ENCODE measurements at places on chromosomes 6 and 20.

GRCh38 chr6:41443616-41444525, 102.3 kb upstream of the FOXP4 start:
- DNase-seq, result no peak
- H3K36me3 ChIP-seq, result no peaks in the 10 kb centered on the region
- peak overlapping the region; percentile 23 for H3K4me3 ChIP-seq
- H3K4me1 ChIP-seq, result peaks cover 3% of the 10 kb centered on the region

DNA sequence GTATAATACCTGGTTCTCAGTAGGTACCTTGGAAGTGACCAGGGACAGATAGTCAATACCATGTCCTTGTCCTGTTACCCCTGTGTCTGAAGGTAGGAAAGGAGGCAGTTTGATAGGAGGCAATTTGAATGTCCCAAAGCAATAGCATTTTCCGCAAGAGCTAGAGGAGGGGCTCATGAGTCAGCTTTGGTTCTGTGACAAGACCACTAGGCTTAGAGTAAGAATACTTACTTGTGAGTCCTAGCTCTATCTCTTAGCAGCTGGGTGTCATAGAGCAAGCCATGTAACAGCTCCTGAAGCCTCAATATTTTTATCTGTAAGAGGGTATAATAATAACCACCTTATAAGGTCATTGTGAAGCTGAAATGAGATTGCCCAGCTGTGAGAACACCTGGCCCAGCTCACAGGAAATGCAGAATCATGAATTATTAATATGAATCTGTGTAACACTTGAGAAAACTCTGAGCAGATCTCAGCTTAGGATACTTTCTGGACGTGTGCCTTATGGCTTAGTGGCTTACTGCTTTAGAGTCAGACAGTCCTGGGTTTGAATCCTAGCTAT, 58.6 kb downstream of the DAAM2 start:
- peaks cover 85% of the 10 kb centered on the region for H3K4me1 ChIP-seq
- H3K27ac ChIP-seq, result peak overlapping the region; percentile 48
- no peaks in the 10 kb centered on the region for H3K36me3 ChIP-seq
- DNase-seq, result no peak

GRCh38 chr20:38905375-38905774, 20.8 kb upstream of the FAM83D start:
- no peaks in the 10 kb centered on the region for H3K36me3 ChIP-seq
- no peaks in the 10 kb centered on the region for H3K4me1 ChIP-seq
- no peak overlapping the region for H3K27ac ChIP-seq
- H3K27me3 ChIP-seq, result no peaks in the 10 kb centered on the region
- H3K4me3 ChIP-seq, result no peak overlapping the region

GRCh38 chr6:3825331-3825831, 23.8 kb upstream of the FAM50B start:
- peaks cover 62% of the 10 kb centered on the region for H3K4me1 ChIP-seq
- H3K27me3 ChIP-seq, result no peaks in the 10 kb centered on the region
- H3K27ac ChIP-seq, result peak overlapping the region; percentile 89
- no peak for DNase-seq

DNA sequence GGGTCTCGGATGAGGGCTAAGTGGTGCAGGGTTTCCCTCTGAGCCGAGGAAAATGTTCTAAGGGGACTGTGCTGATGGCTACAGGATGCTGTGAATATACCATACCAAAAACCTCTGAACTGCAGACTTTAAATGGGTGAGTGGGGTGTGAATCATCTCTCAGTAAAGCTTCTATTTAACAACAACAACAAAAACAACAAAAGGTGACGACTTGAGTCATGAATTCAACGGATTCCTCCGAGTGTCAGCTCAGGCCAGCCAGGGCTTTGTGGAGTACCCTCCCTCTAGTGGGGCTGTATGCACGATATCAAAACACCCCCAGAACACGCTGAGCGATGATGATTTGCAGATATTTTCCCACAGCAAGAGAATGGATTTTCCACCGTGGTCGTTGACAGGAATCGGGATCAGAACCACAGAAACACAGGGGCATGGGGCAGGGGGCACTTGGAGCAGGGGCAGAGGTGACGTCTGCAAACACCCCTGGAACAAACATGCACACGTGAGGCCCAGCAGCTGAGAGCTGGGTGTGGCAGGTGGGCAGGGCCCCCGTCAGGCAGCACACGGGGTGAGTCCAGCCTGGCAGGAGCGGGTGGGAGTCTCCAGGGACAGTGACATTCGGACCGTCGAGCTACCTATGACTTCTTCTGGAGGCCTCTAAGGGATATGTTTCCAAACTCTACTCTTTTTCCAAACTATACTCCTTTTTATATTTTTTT, 38.6 kb downstream of the SLC2A4RG start:
- H3K27me3 ChIP-seq, result no peaks in the 10 kb centered on the region
- H3K4me3 ChIP-seq, result no peak overlapping the region
- H3K36me3 ChIP-seq, result no peaks in the 10 kb centered on the region
- no peak for DNase-seq
- H3K4me1 ChIP-seq, result no peaks in the 10 kb centered on the region

GRCh38 chr6:101290346-101290745, 103.2 kb upstream of the GRIK2 start:
- no peak overlapping the region for H3K4me3 ChIP-seq
- DNase-seq, result no peak
- no peaks in the 10 kb centered on the region for H3K27me3 ChIP-seq
- no peaks in the 10 kb centered on the region for H3K36me3 ChIP-seq
- H3K27ac ChIP-seq, result no peak overlapping the region
- H3K4me1 ChIP-seq, result no peaks in the 10 kb centered on the region

DNA sequence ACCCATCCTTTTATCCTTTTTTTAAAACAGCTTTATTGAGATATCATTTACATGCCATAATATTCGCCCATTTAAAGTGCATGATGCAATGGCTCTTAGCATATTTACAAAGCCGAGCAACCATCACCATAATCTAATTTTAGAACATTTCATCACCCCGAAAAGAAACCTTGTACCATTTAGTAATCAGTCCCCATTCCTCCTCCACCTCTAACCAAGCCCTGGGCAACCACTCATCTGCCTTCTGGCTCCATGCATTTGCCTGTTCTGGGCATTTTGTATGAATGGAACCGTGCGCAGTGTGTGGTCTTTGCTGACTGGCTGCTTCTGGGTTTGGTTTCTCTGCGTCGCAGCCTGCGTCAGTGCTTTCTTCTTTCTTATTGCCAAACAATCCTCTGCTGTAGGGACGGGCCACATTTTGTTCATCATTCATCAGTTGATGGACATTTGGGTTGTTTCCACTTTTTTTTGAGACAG, 10.2 kb upstream of the EEF1A2 start:
- no peak overlapping the region for H3K4me3 ChIP-seq
- DNase-seq, result no peak
- H3K27ac ChIP-seq, result no peak overlapping the region
- H3K4me1 ChIP-seq, result no peaks in the 10 kb centered on the region

DNA sequence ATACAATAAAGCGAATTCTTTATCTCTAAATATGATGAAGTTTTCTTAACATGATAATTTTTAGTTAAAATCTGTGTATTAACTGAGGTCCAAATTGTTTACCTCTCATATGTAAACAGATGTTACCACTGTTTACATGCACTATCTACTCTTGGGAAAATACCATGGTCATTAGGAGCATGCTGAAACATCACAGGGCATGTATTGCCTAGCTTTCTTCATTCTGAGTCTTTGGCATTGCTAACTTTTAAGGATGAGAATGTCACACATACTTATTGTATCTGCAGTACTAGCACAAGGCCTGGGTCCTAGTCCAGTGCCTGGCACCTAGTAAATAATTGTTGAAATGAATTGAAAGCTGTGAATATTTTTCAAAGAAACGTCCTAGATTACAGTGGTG, 20.6 kb downstream of the SMPDL3A start:
- H3K4me1 ChIP-seq, result no peaks in the 10 kb centered on the region
- H3K27ac ChIP-seq, result no peak overlapping the region
- no peaks in the 10 kb centered on the region for H3K27me3 ChIP-seq
- no peaks in the 10 kb centered on the region for H3K36me3 ChIP-seq

DNA sequence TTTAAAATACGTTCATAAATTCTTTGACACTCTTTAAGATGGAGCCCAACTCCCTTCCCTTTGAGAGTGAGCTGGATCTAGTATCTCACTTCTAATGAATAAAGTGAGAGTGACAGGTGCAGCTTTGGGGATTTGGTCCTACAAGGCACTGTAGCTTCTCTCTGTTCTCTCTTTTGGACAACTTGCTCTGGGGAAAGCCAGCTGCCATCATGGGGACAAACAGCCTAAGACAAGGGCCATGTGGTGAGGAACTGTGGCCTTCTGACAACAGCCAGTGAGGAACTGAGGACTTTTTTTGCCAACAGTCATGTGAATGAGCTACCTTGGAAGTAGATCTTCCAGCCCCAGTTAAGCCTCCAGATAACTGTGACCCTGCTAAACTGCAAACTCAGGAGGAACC, 272.8 kb upstream of the AGPAT4 start:
- H3K27ac ChIP-seq, result no peak overlapping the region
- H3K36me3 ChIP-seq, result no peaks in the 10 kb centered on the region
- no peak for DNase-seq
- H3K4me3 ChIP-seq, result no peak overlapping the region
- H3K4me1 ChIP-seq, result no peaks in the 10 kb centered on the region

- DNase-seq, result no peak
- H3K4me3 ChIP-seq, result no peak overlapping the region
- H3K27me3 ChIP-seq, result no peaks in the 10 kb centered on the region
- no peaks in the 10 kb centered on the region for H3K36me3 ChIP-seq
These were observed 172.8 kb downstream of the KLHL32 start for GRCh38 chr6:97097068-97098047.

DNA sequence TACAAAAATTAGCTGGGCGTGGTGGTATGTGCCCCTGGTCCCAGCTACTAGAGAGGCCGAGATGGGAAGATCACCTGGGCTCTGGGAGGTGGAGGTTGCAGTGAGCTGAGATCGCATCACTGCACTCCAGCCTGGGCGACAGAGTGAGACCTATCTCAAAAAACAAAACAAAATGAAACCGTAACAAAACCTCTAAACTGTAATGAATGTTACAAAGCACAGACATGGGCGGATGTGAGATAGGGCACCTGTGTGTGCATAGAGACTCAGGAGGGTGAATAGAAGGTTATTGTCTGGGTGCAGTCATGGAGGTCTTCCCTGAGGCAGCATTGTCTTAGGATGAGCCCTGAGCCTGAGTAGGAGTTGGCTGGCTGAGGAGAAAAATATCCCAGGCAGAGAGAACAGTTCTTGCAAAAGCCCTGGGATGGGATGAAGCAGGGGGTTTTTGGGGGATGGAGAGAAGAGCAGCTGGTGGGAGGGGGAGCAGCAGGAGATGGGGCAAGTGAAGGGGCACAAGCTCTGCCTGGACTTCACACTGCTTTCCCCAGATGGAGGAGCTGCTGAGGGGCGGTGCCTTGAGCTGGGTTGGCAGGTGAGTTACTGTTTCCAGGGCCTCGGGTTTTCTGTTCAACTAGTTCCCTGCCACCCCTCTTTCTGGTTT, 5.2 kb downstream of the BCAS4 start:
- H3K36me3 ChIP-seq, result no peaks in the 10 kb centered on the region
- no peak for DNase-seq
- no peak overlapping the region for H3K4me3 ChIP-seq
- H3K27me3 ChIP-seq, result no peaks in the 10 kb centered on the region

GRCh38 chr6:6315660-6316059, 4.8 kb downstream of the F13A1 start:
- no peak overlapping the region for H3K27ac ChIP-seq
- no peaks in the 10 kb centered on the region for H3K27me3 ChIP-seq
- no peak for DNase-seq
- no peaks in the 10 kb centered on the region for H3K4me1 ChIP-seq

- no peaks in the 10 kb centered on the region for H3K27me3 ChIP-seq
- peaks cover 6% of the 10 kb centered on the region for H3K4me1 ChIP-seq
- no peak for DNase-seq
These were observed 34.4 kb downstream of the NCOA7 start for GRCh38 chr6:125824946-125825771.

GRCh38 chr6:143335865-143336264, 114.6 kb downstream of the ADAT2 start:
- H3K36me3 ChIP-seq, result no peaks in the 10 kb centered on the region
- H3K4me1 ChIP-seq, result peaks cover 17% of the 10 kb centered on the region
- H3K27me3 ChIP-seq, result no peaks in the 10 kb centered on the region
- H3K27ac ChIP-seq, result no peak overlapping the region
- no peak for DNase-seq

DNA sequence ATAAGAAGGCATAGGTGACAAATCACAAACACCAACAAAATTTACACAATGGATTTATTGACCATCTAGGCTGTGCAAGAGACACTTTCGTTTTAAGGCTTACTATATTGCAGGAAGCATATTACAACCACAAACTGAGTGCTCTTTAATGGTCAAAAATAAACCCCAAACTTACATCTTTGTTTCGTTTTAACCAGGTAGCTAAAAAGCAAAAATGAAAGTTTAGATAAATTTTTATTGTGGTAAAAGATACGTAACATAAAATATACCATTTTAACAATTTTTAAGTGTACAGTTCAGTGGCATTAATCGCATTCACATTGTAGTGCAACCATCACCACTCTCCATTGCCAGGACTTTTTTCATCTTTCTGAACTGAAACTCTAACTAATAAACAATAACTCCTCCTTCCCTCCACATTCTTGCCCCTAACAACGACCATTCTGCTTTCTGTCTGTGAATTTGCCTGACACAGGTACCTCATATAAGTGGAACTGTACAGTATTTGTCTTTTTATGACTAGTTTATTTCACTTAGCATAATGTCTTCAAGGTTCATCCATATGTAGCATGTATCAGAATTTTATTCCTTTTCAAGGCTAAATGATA, 32.3 kb upstream of the DUSP22 start:
- H3K4me3 ChIP-seq, result no peak overlapping the region
- DNase-seq, result no peak
- H3K4me1 ChIP-seq, result peaks cover 11% of the 10 kb centered on the region
- no peak overlapping the region for H3K27ac ChIP-seq
- no peaks in the 10 kb centered on the region for H3K27me3 ChIP-seq

DNA sequence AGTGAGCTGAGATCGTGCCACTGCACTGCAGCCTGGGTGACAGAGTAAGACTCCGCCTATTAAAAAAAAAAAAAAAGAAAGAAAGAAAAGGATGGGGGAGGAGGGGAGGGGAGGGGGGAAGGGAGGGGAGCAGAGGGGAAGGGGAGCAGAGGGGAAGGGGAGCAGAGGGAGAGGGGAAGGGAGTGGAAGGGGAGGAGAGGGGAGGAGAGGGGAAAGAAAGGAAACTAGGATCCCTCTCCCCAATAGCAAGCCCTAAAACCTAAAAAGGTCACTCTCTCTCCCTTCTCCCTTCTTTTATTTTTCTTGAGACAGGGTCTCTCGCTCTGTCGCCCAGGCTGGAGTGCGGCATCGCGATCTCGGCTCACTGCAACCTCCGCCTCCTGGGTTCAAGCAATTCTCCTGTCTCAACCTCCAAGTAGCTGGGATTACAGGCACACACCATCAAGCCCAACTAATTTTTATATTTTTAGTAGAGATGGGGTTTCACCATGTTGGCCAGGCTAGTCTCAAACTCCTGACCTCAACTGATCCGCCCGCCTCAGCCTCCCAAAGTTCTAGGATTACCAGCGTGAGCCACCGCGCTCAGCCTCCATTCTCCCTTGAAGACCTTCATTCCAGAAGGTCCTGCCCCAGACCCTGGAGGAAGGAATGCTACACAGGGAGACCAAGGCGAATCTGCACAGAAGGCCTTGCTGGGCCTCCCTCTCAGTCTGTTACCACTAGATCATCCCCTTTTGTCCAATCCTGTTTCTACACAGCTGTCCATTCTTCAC, 45.8 kb upstream of the PIM1 start:
- H3K4me3 ChIP-seq, result no peak overlapping the region
- H3K27me3 ChIP-seq, result no peaks in the 10 kb centered on the region
- no peaks in the 10 kb centered on the region for H3K36me3 ChIP-seq
- no peak for DNase-seq
- peaks cover 5% of the 10 kb centered on the region for H3K4me1 ChIP-seq
